ENCODE measurements at places on chromosomes 7 and 10. TPM values are rescaled to one million over a fixed set of nuclear protein-coding genes. Genes with fewer than 3 reads are reported as not detected.
A peak's percentile ranks its signal among the peaks of the same experiment; 100 is the strongest.

DNA sequence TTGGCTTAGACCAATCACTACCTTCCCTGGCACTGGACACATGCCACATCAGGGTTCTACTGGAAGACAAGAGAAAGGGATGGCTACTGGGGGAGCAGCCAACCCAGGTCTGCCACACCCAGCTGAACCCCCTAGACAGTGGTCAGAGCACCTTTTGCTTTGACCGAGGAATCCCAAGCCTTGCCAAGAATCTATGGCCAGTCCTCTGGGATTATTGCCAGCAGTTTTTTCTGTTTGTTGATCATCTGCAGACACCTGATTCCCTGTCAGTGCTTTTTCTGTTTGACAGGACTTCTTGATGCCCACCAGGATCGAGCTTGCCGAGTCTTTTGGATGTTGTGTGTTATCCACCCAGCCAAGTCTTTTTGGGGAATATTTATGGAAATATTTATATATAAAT, 476.2 kb upstream of the GALNT17 start:
- H3K4me3 ChIP-seq: no peak overlapping the region
- H3K27ac ChIP-seq: no peak overlapping the region

- DNase-seq: no peak
- H3K27me3 ChIP-seq: no peaks in the 10 kb centered on the region
- H3K27ac ChIP-seq: no peak overlapping the region
- no peaks in the 10 kb centered on the region for H3K36me3 ChIP-seq
These were observed 41.0 kb downstream of the WDFY4 start for GRCh38 chr10:48725708-48726107.

GRCh38 chr10:100731407-100732240, 13.8 kb upstream of the PAX2 start:
- H3K4me1 ChIP-seq: peaks cover 21% of the 10 kb centered on the region
- no peak overlapping the region for H3K4me3 ChIP-seq
- peak; percentile 28 for DNase-seq
- no peaks in the 10 kb centered on the region for H3K36me3 ChIP-seq

GRCh38 chr7:14047709-14048399, 58.4 kb upstream of the ETV1 start:
- no peaks in the 10 kb centered on the region for H3K36me3 ChIP-seq
- H3K4me1 ChIP-seq: no peaks in the 10 kb centered on the region
- DNase-seq: no peak
- H3K27me3 ChIP-seq: no peaks in the 10 kb centered on the region
- H3K27ac ChIP-seq: no peak overlapping the region
- no peak overlapping the region for H3K4me3 ChIP-seq

DNA sequence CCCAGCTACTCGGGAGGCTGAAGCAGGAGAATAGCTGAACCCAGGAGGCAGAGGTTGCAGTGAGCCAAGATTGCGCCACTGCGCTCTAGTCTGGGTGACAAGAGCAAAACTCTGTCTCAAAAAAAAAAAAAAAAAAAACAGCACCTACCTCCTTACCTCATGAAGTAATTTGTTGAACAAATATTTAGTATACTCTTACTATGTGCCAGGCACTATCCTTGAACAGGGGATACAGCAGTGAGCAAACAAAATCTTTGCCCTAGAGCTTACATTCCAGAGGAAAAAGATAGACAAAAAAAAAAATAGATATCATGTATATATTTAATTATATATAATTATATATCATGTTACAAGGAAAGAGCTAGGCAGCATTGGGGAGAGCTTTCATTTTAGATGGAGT, 36.4 kb upstream of the HERPUD2 start:
- no peak overlapping the region for H3K27ac ChIP-seq
- H3K4me3 ChIP-seq: no peak overlapping the region
- H3K4me1 ChIP-seq: peaks cover 8% of the 10 kb centered on the region
- no peaks in the 10 kb centered on the region for H3K27me3 ChIP-seq

Gene SYT15B
- total RNA-seq: 40.1 TPM
